ENCODE measurements at places on chromosomes 4 and X. TPM values are rescaled to one million over a fixed set of nuclear protein-coding genes. Genes with fewer than 3 reads are reported as not detected.

DNA sequence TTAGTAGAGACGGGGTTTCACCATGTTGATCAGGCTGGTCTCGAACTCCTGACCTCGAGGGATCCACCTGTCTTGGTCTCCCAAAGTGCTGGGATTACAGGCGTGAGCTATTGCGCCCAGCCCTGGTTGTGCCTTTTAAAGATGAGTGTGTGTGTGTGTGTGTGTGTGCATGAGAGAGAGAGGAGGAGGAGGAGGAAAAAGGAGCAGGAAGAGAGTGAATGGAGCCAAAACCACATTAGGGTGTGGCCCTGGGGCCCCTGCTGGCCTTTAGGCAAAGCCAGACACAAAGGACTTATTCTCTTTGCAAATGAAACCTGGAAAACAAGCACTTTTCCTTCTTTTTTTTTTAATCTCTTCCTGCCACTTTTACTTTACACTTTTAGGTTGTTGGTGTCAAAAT lies 48.2 kb upstream of the KLF3 start:
- H3K27ac ChIP-seq: no peak overlapping the region
- no peaks in the 10 kb centered on the region for H3K27me3 ChIP-seq
- no peak for DNase-seq
- H3K4me1 ChIP-seq: no peaks in the 10 kb centered on the region
- no peaks in the 10 kb centered on the region for H3K36me3 ChIP-seq

DNA sequence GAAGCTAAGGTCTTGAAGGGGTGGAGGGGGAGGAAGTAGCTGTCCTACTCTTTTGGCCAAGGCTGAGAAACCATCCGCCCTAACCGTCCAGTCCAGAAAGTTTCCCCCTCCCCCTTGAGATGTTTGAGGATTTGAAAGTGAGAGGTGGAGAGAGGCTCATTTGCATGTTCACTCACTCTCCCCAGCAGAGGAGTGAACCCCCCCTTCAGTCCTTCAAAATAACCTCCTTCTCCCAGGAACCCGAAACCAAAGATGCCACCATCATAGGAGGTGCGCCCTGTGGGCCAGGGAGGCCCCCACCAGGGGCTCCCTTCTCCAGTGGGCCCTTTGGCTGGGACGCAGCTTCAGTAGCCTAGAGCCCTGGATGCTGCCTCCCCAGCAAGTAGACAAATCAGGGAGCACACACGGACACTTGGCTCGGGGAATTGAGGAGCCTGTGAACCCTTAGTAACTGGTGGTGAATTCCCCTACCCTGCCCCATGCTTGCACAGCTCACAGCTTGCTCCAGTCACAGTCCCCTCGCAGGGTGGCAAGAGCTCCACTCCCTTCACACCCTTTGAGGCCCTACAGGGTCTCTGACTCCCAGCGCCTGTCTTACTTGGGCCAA lies 25.6 kb downstream of the ELF4 start:
- no peak for DNase-seq
- H3K27me3 ChIP-seq: no peaks in the 10 kb centered on the region
- no peaks in the 10 kb centered on the region for H3K36me3 ChIP-seq

GRCh38 chr4:12324965-12325364 lies 896.3 kb upstream of the HS3ST1 start:
- no peak overlapping the region for H3K27ac ChIP-seq
- no peak overlapping the region for H3K4me3 ChIP-seq
- no peaks in the 10 kb centered on the region for H3K36me3 ChIP-seq

DNA sequence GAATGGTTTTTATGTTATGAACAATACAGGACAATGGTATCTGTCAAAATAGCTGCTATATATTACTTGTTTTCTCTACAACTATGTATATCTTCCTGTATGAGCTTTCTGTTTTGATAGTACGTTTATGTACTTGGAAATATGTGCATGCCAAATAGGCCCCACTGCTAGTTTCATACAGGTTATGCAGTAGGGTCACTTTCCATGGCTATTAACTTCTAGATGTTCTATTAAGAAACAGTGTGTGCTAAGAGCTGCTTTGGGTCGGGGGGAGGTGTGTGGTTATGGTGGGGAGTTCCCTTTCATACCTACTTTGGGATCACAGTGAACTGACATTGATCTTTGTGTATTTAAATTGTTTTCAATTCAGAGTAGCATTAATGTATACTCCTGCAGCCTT lies 30.9 kb downstream of the RBPJ start:
- no peak overlapping the region for H3K4me3 ChIP-seq
- DNase-seq: no peak
- no peaks in the 10 kb centered on the region for H3K36me3 ChIP-seq
- H3K4me1 ChIP-seq: no peaks in the 10 kb centered on the region
- no peaks in the 10 kb centered on the region for H3K27me3 ChIP-seq
- H3K27ac ChIP-seq: no peak overlapping the region

The CXCL10 gene
- total RNA-seq: not detected

DNA sequence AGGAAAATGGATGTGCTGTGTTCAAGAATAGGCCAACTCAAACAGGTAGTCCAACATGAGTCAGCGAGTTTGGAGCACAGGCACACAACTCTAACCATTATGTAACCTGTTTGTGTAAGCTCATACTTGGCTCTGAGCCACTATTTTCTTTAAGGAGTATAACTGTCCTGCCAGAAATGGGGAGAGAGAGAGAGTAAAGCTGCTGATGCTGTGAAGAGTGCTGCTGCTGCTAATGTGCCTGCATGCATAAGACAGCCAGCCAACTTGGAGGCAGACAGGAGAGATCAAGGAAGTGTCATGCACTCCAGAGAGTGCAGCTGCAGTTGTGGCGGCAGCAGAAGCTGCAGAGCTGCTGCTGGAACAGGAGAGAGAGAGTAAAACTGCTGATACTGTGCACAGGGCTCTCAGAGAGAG lies 11.7 kb upstream of the STATH start:
- H3K36me3 ChIP-seq: no peaks in the 10 kb centered on the region
- no peak overlapping the region for H3K27ac ChIP-seq
- no peaks in the 10 kb centered on the region for H3K27me3 ChIP-seq
- no peak overlapping the region for H3K4me3 ChIP-seq

The SLITRK2 gene
- 0.09 TPM for total RNA-seq

GRCh38 chrX:105758754-105759153 lies 63.6 kb upstream of the NRK start:
- H3K4me3 ChIP-seq: no peak overlapping the region
- DNase-seq: no peak
- H3K4me1 ChIP-seq: no peaks in the 10 kb centered on the region
- H3K27ac ChIP-seq: no peak overlapping the region

DNA sequence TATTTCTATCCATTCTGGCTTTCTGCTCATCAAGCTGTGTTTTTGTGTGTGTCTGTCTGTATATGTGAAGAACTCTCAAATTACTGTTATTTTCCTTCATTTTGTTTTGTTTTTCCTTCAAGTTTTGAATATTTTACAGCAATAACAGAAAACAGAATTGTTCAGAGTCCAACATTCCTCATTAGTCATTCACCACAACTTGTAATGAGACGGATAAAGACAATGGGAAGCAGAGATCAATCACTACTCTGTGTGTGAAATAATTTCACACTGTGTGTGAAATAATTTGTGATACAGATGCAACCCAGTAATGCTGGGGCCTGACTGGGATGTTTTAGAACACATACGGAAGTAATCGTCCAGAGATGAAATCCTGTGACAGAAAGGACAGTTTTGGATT lies 55.2 kb downstream of the HPGD start:
- H3K27me3 ChIP-seq: no peaks in the 10 kb centered on the region
- H3K36me3 ChIP-seq: peaks cover 5% of the 10 kb centered on the region
- no peaks in the 10 kb centered on the region for H3K4me1 ChIP-seq
- no peak overlapping the region for H3K27ac ChIP-seq

- H3K4me1 ChIP-seq: peaks cover 3% of the 10 kb centered on the region
- H3K4me3 ChIP-seq: no peak overlapping the region
- H3K36me3 ChIP-seq: peaks cover 42% of the 10 kb centered on the region
- H3K27me3 ChIP-seq: no peaks in the 10 kb centered on the region
These were observed 784.1 kb downstream of the PCDH18 start for GRCh38 chr4:136748165-136748564.

The GAK gene
- 82.5 TPM for total RNA-seq

The HPSE gene
- total RNA-seq: 2.0 TPM

- no peak overlapping the region for H3K27ac ChIP-seq
- H3K4me1 ChIP-seq: no peaks in the 10 kb centered on the region
- no peaks in the 10 kb centered on the region for H3K36me3 ChIP-seq
- H3K4me3 ChIP-seq: no peak overlapping the region
- no peak for DNase-seq
- H3K27me3 ChIP-seq: no peaks in the 10 kb centered on the region
These were observed 23.2 kb upstream of the SOD3 start for GRCh38 chr4:24772061-24772705.

The IQCM gene
- 0.15 TPM for total RNA-seq

The PPP1R2C gene
- not detected for total RNA-seq

The CFP gene
- total RNA-seq: 2.8 TPM

All from H9 (cell line).